Activated T-helper 17 cell treated with anti-CD3 and anti-CD28 coated beads, Interleukin-2, amount 50 U/mL, for 72 hours (primary cell): ENCODE measurements at places on chromosomes 5 and 9.

- ATAC-seq = no peak
These were observed 36.7 kb upstream of the CLPTM1L start for GRCh38 chr5:1381370-1382247.

- no peak for ATAC-seq
These were observed 267.4 kb downstream of the CHSY3 start for GRCh38 chr5:130171699-130172098.

GRCh38 chr9:131594906-131595665 lies 49.8 kb downstream of the PRRT1B start:
- no peak for ATAC-seq

- ATAC-seq = no peak
These were observed 159.4 kb downstream of the RASEF start for GRCh38 chr9:82903503-82903902.

DNA sequence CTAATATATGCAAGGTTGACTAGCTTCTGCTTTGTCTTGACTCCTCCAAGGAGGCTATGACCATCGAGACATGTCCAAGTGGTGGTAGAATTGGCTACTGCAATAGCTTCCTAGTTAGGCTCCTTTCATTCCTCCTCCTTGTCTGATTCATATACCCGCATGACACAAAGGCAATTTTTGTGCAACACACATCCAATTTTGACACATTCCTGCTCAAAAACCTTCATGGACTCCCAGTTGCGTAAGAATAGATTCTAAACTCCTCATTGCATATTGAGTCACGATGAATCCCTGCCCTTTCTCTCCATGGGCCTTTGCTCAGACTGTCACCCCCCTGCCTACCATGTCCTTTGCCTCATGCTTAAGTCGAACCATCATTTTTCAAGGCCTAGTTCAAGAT lies 344.5 kb downstream of the ACTL7B start:
- ATAC-seq = no peak

DNA sequence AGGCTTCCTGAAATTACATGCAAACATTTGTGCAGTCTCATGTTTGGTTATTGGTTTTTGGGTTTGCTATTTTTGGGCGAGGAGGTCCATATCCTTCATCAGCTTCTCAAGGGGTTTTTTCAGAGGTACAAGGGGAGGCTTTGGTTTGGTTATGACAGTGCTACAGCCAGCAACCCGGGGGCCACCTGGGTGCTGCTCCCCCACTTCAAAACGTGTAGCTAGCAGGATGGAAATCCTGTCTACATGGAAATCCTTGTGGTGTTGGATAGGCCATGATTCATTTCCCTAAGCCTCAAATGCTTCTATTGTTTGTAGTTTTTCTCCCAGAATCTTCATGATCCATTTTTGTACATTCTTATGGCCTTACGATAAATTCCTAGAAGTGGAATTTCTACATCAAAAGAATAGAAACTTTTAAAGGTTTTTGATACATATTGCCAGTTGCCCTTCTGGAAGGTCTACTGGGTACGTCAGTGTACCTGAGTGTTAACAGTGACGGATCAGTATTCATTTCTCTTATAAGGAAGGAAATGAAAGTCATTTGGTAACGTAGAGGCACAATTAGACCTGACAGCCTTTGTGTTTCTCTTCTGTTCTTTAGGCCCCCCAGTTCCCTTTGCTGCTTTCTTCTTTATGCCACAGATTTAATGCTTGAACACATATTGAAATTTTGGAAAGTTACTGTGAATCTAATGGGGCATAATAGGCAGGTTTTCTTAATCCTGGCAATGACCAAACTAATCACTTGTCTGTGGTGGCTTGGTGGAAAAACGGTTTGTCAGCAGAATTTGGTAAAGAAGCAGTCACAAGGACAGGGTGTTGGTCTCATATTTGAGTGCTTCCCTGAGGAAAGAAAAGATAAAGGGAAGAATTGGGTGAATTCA lies 69.7 kb upstream of the ABL1 start:
- peak; percentile 72 for ATAC-seq

GRCh38 chr9:110767559-110768063 lies 99.0 kb downstream of the MUSK start:
- no peak for ATAC-seq

- ATAC-seq = no peak
These were observed 275.6 kb downstream of the CETN3 start for GRCh38 chr5:90133941-90134340.

- ATAC-seq = no peak
These were observed 104.0 kb downstream of the MAMDC2 start for GRCh38 chr9:70147651-70148050.

DNA sequence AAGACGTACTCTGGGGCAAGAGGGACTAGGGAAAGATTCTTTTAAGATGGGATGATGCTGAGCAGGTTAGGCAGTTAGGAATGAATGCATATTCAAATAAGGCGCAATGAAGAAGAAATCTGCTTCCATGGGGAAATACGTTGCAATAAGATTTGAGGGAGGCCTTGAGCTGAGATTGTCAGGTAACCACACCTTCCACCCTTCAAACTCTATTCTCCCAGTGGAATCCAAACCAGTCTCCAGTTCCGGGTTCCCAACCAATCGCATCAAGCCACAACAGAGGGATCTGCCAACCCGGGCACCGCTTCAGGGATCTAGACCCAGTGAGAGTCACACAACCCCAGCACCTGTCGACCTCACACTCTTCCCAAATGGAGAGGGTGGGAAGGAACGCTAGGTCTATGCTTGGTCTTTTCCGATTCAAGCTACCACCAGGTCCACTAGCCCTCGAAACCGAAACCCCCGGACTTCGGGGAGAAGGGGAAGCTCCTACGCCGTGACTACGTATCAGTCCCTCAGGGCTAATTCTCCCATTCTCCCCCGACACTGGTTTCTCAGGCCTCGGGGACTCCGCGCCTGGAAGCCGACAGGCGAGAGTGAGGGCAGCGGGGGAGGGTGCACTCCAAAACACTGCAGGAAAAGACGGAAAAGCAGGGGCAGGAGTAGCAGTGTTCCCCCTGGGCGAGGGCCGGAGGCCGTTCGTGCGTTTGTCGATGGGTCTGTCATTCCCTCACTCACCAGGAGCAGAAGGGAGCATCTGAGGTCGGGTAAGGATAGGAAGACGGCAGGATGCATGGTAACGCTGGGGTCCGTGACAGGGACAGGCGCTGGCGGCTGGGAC lies 534 bp downstream of the ERP44 start:
- ATAC-seq = peak; percentile 13

DNA sequence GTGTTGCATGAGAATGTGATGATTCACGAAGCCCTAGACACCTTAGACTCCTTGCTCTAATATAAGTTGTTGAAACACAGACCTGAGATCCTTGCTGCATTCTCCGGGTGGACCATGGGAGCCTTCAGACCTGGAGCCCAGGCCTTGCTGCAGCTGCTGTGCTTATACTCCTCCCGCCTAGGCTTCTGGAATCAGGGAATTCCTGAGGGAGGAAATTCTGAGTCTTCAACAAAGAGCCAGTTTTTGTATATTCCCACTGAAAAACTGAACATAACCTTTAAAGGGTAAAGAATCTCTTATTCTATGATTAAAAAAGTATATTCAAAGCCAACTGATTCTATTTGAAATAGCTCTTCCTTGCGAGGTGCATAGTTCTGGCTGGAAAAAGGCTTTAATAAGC lies 245.1 kb upstream of the ELAVL2 start:
- ATAC-seq = no peak

DNA sequence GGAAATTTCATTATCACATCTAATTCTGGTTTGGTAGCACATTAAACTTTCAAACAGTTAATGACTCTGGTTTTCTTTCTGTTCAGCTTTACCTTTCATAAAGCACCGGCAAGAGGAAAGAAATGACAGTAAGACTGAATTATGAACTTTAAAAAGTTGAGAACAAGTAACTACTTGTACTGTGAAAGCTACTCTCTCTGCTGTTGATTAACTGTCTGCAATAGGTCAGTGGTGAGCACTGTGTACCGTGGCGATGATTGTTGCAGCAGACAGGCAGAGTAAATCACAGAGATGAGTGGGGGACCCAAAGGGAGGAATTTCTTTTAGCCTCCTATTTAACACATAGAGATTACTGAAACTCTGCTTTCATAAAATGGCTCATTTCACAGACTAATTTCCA lies 74.0 kb upstream of the MEF2C start:
- ATAC-seq = no peak

DNA sequence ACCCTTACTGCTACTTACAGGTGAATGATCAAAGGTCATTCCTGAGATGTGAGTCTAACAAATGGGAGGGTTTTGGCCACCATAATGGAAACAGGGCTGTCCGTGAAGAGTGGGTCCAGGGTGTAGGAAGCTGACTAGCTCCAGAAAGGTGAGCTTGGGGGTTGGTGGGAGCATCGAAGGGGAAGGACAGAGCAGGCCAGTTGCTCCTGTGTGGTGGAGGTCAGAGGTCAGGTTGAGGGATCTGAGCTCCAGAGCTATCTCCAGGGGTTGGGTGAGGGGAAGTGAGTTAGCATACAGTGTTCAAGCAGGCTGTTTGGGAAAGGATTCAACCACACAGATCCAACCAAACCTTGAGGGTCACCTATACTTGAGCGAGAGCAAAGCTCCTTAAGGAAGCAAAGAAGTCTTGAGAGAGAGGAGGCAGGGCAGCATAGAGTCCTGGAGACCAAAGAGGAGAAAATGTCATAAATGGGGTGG lies 18.7 kb upstream of the GLDC start:
- ATAC-seq = no peak

GRCh38 chr9:111037356-111037707 lies 938 bp downstream of the LPAR1 start:
- no peak for ATAC-seq

GRCh38 chr5:13987843-13988464 lies 43.5 kb upstream of the DNAH5 start:
- no peak for ATAC-seq
